ENCODE measurements at places on chromosomes 3 and 15.

DNA sequence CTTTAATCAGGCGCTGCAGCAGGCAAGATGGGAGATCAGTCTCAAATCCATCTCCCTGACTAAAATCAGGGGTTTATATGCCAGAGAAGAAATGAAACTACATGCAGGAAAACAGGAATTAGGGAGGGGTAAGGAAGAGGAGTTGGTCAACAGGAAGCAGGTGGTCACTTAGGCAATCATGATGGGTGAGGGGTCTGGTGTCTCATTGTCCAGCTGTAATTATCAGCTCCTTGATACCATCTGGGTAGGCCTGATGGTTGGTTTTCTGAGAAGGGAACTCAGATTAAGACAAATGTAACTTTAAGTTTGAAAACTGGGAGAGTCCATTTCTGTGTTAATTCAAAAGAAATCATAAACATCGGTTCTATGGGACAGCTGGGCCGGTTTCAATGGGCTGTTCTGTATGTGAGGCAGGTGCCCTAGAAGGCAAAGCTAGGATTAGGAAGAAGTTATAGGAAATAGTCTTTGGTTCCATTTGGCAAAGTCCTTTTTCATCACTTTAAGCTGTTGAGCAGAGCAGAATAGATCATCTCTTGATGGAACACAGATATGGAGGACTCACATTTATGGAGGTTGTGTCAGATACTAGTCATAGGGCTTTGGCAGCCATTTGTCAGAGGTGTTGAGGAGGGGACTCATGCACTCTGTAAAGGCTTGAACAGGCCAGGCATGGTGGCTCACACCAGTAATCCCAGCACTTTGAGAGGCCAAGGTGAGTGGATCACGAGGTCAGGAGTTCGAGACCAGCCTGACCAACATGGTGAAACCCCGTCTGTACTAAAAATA lies 149.4 kb downstream of the VGLL4 start:
- no peak for DNase-seq

- no peak for DNase-seq
Measured at GRCh38 chr3:109819734-109820133, 482.4 kb upstream of the DPPA4 start.

- no peak for DNase-seq
Measured at GRCh38 chr3:115615001-115615814, 8.1 kb upstream of the GAP43 start.

DNA sequence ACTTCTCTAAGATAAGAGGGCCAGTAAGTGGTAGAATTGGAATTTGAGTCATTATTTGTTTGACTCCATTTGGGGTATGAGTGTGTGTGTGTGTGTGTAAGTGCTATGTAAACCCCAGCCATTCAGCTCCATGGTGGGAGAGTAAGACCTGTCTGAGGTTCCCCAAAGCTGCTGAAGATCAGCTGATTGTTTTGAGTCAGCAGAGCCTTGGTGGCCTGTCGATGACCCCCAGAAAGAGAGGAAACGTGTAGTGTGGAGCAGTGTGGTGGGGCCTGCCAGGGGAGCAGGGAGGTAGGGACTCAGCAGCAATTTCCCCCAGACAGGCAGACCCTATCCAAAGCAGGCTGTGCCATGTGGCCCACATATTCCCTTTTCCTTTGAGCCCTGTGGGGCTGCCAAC lies 5.3 kb downstream of the DVL3 start:
- DNase-seq, result no peak

Measured in esophagus squamous epithelium (tissue), 5 donors.